ENCODE measurements at places on chromosomes 5 and 9.

- DNase-seq, result no peak
Observed at GRCh38 chr5:162384225-162384624, 316.7 kb downstream of the GABRG2 start.

DNA sequence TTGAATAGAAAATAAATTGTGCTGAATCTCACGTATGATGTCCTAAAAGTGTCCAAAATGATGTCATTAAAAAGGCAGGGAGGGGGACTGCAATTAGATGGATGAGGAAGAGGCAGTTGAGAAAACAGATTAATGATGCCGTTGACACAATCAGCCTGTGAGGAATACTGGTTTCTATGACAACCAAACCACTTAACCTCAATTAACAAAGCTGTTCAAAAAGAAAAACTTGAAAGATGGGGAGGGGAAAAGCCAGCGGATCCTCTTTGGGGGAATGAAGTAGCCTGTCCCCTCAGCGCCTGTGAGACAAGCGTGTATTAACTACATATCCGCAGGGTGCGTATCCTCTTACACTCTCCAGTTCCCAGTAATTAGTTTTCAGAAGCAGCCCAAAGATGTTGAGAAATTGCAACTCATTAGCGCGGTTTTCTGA is 160.7 kb downstream of the TTC39B start:
- DNase-seq, result peak; percentile 33

DNA sequence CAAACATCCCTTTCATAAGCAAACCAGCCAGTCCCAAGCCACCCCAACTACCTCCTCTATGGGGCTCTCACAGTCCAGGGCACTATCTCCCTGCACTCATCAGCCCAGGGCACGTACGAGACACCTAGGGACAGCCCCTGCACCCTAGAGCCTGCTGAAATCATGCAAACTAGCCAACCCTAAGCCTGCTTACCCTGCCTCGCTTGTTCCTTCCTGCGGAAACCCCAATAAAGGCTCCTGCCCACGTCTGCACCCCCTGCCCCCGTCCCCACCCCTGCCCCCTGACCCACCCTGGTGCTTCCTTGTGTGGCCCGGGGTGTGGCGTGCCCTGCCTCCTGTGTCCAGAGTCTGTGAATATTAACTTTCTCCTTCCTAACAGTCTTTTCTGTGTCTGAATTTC is 135.9 kb downstream of the GADD45G start:
- DNase-seq, result no peak

GRCh38 chr9:80797101-80797829 is 892.1 kb downstream of the TLE1 start:
- DNase-seq, result no peak

Data from D721Med (cell line).